ENCODE measurements at places on chromosomes 16 and 17.

- no peak for DNase-seq
Measured at GRCh38 chr16:3541527-3542155, 35.6 kb downstream of the NLRC3 start.

DNA sequence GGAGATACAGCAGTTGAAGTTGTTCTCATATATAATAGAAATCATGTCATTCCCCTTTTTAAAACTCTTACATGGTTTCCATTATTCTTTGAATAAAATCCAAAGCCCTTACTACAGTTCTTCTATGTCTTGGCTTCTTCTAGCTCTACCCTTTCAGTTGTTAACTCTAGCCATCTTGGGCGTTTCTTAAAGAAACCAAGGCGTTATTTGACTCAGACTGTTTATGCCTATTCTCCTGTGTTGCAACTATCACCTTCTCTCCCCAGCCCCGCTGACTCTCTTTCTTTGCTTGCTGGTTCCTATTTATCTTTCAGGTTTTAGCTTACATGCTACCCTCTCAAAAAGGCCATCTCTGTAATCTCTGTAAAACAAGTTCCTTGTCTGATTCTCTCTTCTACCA, 32.7 kb downstream of the NFATC3 start:
- DNase-seq, result no peak

DNA sequence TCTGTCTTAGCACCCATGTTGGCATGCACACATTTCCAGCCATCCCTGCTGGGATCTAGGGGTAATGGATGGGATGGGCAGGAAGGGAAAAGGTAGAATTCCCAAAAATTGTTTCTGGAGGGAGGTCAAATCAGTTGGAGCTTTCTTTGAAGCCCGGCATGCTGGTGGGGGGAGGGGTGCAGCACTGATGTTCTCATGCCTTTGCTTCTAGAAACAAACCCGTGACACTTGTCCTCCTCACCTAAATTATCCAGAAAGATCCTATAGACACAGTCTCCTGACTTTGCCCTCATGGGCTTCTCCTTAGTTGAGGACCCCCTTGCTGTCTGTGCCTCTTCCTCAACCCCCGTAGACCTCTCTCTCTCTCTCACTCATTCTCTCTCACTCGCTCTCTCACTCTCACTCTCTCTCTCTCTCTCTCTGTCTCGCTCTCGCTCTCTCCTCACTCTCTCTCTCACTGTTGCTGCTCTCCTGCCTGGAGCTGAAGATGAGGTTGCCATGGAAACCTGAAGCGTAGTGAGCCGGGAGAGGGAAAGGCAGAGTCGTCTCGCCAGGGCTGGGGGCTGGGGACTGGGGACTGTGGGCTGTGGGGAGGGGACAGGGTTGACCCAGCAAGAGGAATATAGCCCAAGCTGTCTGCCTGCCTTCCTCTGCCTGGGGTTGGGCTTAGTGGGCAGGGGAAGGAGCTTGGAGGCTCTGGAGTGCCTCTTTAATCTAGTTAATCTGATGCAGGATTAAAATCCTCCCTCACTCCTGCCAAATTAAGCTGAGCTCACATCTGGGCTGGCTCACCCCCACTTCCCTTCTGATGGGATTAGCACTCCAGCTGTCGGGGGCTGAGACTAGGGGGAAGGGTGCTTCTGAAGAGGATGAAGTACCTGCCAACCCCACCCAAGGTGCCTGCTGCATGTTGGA, 16.1 kb downstream of the LASP1 start:
- no peak for DNase-seq

- no peak for DNase-seq
Measured at GRCh38 chr17:33038740-33039139, 47.1 kb downstream of the SPACA3 start.

DNA sequence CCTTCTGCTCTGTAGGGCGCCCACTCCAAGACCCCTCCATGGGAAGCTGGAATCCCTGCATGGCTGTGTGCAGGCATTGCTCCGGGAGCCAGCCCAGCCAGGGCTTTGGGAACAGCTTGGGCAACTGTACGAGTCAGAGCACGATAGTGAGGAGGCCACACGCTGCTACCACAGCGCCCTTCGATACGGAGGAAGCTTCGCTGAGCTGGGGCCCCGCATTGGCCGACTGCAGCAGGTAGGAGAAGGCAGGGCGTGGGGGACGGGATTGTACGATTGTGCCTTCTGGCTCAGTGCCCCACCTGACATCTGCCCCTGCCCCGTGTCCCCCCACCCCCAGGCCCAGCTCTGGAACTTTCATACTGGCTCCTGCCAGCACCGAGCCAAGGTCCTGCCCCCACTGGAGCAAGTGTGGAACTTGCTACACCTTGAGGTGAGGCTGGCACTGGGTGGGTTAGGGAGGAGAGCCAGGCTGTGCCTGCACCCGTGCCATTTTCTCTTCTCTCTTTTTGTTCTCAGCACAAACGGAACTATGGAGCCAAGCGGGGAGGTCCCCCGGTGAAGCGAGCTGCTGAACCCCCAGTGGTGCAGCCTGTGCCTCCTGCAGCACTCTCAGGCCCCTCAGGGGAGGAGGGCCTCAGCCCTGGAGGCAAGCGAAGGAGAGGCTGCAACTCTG, 8.7 kb upstream of the TMEM88 start:
- no peak for DNase-seq

DNA sequence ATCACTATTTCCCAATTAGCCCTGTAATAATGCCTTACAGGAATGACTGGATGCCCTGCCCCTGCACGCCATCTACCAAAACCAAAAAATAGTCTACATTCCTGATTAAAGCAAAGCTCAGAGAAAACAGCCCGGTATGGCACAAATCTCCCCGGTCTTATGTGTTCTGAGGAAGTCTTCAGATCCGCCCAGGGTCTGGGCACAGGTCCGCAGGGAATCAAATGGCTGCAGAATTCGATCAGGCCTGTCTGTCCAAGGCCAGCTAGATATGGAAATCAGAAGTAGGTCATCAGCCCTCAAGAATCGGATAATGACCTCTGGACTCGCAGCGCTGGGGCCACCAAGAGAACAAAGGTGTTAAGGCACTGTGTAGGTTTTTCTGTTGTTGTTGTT, 171.0 kb downstream of the ZFHX3 start:
- DNase-seq, result no peak

DNA sequence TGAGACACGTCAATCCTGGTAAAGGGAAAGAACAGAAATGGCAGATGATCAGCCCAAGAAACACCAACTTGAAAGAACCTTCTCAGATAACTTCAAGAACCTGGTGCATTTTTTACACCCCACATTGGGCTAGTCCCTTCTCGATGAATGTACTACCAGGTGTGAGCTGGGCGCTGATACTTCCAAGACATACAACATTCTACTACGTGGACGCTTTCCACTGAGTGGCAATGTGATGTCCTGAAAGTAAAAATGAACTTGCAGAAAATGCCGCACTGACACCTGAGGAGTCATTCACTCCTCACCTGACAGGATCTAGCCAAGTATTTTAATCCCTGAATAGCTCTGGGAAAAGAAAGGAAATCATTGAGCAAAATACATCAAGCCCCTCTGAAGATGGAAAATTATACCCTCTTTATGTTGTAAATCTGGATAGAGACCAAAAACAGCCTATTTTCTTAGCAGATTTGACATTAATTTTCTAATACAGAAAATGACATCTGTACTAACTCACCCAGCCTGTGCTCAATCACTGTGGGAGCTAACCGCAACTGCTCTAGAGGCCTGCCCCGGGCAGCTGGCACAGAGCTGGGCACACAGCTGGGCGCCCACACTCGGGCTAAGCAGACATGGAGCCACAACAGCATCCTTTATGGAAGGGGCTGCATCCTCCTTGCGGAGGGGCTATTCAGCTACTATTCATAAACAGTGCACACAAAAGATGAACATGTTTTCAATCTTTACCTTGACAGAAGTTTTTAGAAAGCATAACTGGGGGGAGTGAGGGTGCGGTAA, 16.2 kb downstream of the SNN start:
- no peak for DNase-seq

DNA sequence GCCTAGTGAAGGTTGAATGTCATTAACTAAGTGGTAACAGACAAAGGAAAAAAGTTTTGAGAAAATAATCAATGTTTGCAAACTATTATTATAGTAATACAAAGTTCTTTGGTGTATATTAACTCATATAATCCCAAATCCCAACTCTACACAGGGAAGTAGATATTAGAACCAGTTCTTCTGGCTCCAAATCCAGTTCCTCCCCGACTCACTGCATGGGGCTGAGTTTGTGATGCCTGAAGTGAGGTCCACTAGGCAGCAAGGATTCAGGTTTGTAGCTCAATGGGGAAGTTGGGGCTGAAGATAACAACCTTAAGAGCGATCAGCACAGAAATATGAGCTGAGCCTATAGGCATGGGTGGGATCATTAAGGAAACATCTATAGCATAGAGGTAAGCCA, 5.6 kb upstream of the SYNRG start:
- DNase-seq, result no peak

DNA sequence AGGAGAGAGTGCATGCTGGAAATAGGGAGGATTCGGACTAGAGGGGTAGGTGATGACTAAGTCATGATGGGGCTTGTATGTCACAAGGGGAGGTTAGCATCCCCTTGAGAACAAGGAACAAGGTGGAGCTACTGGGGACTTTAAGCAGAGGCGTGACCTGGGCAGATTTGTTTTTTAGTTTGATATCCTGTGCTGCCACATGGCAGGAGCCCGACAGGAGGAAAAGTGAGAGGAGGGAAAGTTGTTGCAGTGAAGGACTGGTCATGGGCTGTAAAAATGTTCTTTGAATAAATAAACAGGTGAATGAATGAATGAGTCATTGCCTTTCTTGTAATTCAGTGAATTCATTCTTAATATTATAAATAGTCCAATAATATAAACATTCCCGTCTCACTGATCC, 365.1 kb upstream of the CDH5 start:
- no peak for DNase-seq

DNA sequence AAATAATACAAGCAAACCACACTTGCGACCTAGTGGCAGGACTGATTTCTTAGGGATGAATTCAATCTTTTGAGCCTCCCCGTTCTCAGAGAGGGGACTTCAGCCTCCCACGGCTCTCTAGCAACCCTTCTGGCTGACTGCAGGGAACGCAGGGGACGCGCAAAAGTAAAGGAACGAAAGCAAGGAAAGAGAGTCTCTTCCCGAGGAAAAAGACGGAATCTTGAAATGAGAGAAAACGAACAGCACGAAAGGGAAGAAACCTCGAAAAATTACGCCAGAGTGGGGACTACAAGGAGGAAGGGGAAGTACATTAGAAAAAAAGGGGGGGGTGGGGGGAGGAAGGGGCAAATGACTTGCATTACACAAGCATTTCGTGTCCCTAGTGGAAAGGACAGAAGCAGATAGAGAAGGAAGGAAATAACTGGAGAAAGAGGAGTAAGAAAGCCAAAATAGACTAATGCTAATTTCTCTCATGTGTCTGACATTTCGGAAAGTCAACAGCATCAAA, 1.2 kb downstream of the GRB2 start:
- DNase-seq, result no peak

- no peak for DNase-seq
Measured at GRCh38 chr17:78442648-78443218, 64.3 kb downstream of the PGS1 start.

DNA sequence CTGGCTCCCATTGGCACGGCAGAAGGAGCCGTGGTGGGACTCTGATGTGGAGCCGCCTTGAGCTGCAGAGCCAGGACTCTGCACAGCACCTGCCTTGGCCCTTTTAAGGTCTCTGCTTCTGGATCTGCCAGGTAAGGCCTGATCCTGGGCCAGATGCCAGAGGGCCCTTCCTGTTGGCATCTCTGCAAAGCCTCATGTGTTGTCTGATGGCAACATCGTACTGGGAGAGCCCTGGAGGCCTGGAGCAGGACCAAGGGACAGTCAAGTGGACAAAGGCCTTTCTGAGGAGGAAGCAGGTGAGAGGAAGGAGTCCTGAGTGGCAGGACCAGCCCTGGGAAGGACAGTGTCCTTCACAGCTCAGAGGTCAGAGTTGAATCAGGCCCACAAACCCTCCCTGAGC, 26.1 kb downstream of the SOCS1 start:
- DNase-seq, result no peak

DNA sequence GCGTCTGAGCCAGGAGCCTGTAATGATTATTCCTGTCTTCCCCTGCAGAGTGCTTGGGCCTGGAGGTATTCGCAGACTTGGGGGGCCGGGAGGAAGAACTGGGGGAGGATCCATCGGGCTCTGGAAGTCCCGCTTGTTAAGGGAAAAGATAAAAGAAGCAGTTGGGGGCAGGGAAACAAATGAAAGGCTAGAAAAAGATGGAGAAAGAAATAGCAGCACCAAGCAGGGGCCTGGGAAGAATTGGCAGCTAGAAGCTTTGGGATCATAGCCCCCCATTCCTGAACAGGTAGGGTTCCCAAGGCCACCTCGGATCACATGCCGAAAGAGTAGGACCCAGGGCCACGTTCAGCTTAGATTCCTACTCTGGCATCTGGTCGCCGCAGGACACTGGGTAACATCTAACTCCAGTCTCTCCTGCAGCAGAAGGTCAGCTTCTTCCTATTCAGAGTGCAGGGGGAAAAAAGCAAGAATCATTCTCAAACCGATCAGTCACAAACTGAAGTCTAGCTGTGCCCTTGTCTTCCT, 23.6 kb downstream of the ADAM11 start:
- DNase-seq, result no peak

DNA sequence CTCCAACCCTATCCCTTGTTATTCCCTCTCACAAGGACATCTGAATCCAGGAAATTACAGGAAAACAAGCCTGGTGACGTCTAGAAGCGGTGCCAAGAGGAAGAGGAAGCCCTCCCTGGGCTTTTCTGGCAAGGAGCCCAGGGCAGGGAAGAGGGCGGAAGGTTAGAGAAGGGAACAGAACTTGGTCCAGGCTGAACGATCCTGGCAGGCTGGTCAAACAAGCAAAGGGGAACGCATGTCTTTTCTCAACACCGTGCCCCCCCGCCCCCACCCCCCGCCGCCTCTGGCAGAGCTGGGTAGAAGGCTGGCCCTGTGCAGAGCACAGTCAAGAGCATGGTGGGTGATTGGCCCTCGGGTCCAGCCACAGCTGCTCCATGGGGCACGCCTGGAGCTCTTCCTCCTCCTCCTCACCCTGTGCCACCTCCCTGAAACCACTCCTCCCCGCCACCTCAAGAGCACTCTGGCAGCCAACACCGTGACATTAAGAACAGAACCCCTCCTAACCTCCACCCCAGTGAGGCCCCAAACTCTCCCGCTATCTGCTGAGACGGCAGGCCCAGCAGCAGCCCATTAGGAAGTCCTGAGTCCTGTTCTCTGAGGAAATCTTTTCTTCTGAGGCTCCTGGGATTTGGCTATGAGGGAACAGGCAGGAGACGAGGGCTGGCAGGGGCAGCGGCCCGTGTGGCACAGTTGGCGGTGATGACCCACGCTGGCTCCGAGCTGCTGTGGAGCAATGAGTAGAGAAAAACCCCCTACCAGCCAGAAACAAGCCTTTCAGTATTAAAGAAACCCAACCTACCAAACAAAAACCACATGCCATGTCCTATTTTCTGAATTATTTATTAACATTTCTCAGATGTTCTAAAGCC, 7.3 kb downstream of the C16orf86 start:
- DNase-seq, result no peak

Measured in NCI-H1417 treated with DMSO at 0.1 percent for 48 hours (cell line).